NCI-H446 (cell line): ENCODE measurements at places on chromosomes 7 and 10.

DNA sequence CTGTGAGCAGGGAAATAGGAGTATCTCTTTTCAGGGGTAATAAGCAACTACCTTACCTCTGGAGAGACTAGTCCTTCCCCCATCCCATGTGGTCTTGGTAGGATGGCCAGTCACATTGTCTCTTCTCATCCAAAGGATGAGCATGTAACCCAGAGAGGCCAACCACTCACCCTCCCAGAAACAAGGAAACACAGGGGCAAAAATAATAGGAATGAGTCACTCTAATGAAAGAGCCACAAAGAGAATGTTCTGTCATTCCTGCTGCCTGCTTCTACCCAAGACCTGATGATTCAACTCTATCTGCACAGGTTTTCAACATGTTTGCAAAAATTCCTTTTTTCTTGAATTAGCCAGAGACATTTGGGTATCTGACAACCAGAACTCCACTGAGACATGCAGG is 99.3 kb upstream of the NFE2L3 start:
- no peak for DNase-seq

- no peak for DNase-seq
These were observed 163.6 kb downstream of the NEURL1 start for GRCh38 chr10:103657061-103657591.

- DNase-seq = no peak
These were observed 4.1 kb downstream of the ACBD7 start for GRCh38 chr10:15084502-15084922.

DNA sequence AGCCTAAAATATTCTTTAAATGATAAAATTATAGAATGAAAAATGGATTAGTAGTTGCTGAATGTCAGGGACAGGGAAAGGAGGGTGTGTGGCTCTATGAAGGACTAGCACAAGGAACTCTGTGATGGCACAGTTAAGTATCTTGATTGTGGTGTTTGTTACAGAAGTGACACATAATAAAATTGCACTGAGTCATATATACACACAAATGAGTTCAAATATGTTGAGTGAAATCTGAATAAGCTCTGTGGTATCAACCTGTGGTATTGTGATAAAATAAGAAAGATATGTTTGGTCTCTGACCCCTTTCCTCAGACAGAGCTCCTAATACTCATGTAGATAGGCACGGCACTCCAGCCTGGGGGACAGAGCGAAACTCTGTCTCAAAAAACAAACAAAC is 181.5 kb upstream of the TRIM24 start:
- no peak for DNase-seq

DNA sequence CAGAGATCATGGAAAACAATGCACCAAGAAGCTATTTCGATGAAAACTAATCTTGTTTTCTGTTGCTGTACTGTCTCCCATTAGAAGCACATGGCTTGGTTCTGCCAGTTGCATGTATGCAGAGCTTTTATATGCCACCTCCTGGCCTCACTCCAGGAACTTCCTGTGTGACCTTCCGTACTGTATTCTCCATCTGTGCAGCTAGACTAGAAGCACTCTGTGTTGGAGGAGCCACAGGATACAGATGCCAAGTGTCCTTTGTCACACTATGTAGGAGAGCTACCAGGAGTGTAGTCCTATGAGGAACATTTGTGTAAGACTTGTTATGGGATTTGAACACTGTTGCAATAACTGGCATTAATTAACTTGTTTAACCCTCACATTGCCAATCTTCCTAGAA is 503.5 kb upstream of the TPK1 start:
- DNase-seq = no peak

DNA sequence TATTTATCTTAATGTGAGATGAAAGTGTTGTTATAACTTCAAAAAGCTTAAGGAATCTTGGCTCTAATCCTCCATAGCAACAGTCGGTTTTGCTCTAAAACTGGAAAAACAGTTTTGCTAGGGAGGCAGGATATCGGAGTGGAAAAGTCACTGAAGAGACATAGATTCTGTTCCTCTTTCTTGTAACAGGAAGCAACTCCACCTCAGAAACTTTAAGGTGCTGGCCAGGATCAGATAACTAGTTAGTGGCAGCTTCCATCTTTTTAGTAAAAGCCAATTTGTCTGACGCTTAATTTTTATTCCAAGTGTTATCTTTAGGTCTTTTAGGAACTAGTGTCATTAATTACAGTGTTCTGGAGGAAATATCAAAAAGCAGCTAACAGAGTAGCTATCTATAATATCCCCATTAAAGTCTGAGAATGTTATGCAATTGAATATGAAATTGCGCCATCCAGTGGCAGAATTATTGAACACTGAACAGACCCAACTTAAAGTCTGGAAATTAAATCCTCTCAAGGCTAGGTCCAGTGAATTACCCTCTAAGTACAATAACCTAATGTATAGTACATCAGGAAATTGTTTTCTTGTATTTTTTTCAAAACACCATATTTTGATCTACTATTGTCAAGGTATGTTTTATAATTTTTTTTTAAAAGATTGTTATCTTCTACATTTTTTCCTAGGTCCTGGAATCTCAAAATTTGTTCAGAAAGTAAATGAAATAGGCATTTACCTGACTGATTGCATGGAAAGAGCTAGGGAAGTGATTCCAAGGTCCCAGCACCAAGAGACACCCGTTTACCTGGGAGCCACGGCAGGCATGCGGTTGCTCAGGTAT is 65.9 kb upstream of the CC2D2B start:
- DNase-seq = peak; percentile 44

- no peak for DNase-seq
These were observed 112.7 kb downstream of the ICA1 start for GRCh38 chr7:8149222-8149621.

GRCh38 chr10:15169555-15170401 is 1.3 kb upstream of the NMT2 start:
- no peak for DNase-seq

GRCh38 chr10:21976739-21977138 is 26.8 kb downstream of the DNAJC1 start:
- no peak for DNase-seq

- DNase-seq = no peak
These were observed 441.8 kb downstream of the INHBA start for GRCh38 chr7:41261080-41261479.

DNA sequence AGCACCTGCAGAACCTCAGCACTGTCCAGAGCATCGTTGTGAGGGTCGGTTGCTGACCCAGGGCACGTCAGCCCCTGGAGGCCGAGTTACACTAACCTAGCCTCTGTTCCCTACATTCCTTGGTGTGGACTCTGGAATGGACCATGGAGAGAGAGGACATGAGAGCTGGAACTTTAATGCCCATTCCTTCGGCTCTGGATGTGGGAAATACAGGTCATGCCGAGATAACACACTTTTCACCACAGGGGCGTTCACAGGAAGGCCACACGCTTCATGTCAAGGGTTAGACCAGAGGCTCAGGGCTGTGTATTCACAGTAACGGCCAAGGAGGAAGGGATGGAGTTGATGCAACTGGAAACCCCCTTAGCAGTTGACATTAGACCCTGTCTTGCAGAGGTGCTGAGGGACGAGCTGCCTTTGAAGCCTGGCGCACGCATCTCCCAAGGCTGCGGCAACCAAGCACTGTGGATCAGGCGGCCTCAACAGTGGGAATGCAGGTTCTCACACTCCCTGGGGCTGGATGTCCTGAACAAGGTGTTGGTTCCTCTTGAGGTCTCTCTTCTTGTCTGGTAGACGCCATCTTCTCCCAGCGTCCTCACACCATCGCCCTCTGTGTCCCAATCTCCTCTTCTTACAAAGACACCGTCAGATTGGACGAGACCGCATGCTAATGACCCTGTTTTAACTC is 245.2 kb downstream of the KLF6 start:
- no peak for DNase-seq

DNA sequence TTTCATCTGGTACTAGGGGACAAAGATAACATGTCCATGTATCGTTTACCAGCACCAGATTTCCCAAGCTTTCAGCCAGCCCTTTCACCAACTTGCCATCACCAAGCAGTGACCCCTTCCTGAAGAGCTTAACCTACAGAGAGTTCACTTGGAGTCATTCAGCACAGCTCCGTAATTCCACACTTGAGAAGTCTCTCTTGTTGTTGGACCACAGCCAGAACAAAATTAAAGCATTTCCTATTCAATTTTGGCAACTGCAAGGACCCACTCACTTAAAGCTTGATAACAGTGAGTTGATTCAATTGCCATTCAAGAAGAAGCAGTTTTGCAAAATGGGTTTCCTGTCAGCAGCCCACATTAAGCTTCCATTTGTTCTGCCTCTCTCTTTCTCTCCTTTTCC is 88.5 kb upstream of the LRRTM3 start:
- DNase-seq = peak; percentile 5

GRCh38 chr10:112510384-112510783 is 63.4 kb downstream of the VTI1A start:
- no peak for DNase-seq

DNA sequence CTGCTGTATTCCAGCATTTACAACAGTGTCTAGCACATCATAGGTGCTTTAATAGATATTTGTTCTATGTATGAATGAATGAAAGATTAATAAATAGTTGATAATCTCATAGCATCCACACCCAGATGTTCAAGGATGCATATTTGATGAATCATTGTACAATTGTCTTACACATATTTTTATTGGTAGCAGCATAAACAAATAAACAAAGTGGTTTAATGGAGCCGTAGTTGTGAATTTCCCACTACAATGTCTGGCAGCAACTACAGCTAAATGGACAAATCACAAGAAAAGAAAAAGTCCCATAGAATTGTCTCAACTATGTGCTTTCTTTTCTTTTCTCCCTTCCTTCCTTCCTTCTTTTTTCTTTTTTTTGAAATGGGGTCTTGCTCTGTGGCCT is 150.8 kb downstream of the NRP1 start:
- no peak for DNase-seq

DNA sequence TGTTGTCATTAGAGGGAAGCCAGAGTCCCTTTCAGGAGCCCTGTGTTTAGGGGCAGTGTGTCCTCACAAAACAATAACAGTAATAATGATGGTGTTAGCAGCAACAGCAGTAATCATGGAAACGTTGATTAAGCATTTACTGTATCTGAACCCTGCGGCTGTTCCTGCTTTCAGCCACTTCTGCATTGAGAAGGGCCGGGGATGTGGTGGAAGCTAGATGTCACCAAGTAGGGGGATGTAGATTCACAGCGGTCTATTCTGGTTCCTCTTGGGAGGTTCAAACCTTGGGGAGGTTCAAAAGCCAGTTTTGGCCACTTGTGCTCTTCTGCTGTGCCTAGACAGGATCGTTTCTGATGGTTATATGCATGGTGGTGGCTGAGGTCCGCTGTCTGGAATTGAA is 44.8 kb downstream of the PRPF18 start:
- DNase-seq = no peak

DNA sequence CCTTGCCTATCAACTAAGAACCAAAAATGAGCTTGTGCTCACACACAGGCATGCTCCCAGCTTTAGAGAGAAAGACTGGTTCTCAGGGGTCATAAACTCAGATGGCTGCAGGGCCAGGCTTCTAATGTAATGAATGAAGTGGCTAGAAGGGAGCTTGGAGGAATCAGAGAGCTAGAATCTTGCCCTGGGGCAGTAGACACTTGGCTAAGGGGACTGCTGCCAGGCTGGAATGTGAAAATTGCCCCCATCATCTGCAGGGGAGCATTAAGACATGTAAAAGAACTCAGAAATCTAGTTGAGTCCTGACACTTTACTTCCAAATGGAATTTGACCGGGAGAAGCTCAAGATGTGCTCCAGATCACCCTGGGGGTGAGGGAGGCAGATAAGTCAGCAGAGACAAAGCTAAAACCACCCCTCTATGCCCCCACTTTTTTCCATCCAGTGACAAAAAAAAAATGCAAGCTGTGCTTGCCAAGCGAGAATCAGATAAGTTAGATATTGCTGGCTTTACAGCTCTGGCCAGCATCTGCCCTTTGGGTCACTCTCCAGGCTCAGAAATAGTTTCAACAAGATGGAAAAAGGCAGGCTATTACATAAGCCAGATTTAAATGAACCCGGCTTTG is 2.3 kb upstream of the SLC16A9 start:
- no peak for DNase-seq

GRCh38 chr10:33859319-33860022 is 525.0 kb upstream of the NRP1 start:
- DNase-seq = no peak

DNA sequence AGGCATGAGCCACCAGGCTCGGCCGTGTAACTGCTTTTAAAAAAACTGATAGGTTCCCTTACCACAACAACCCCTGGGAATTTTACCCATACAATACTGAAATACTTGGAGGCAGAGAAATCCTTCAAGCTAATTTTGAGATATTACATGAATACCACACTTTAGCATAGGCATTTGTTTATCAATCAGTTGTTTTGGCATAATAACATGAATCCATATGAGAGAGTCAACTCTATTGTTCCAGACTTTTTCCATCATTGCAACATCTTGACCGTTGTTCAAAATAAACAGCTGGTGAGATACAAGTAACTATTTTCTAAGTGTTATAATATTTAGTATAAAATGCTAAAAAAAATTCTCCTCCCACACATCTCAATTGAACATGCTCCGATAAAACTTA is 36.8 kb downstream of the LAMB4 start:
- DNase-seq = no peak

- DNase-seq = no peak
These were observed 902.5 kb downstream of the PCDH15 start for GRCh38 chr10:53898532-53898931.

DNA sequence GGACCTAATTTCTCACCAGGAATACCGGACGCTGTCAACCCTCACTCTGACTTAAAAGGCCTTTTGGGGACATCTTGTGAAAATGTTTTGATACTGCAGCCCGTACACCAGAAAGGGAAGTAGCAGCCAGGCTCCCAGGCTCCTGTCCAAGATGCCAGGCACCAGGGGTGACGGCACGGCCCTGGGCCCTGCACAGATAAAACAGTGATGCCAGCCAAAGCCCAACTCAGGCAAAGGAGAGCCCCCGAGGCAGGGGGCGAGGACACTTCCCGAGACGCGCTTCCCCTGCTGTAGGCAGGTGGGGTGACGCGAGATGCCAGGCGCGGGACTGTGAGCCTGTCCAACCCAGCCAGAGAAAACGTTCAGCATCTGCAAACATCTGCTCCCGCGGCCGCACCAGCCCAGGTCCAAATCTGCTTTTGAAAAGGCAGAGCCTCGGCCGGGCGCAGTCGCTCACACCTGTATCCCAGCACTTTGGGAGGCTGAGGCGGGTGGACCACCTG is 15.7 kb downstream of the ZFAND2A start:
- DNase-seq = peak; percentile 76

GRCh38 chr10:69340695-69341094 is 62.4 kb downstream of the HK1 start:
- no peak for DNase-seq

DNA sequence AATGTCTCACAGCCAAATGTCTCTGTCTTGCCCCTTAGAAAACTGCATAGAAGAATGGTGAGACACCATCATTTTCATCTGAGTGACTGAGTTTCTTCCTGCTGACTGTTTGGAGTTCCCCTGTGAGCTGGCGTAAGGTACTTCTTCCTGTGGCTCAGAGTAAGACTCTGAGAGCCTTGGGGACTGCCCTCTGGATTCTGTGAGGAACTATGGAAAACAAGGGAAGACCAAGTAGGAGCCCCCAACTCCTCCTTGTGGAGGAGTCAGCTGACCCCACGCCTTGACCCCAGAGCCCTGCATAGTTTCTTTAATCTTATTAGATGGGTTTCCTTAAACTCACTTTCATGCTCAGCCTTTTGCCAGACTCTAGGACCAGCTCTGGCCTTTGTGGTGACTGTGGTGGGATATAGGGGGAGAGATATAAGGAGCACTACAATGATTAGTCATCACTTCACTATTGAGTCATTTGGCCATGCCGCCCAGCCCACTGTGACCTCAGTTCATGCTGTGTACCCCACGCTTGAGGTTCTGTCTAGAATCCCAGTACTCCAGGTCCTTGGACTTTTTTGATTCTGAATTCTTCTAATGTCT is 51.8 kb upstream of the FAM133B start:
- DNase-seq = no peak

- DNase-seq = no peak
These were observed 29.3 kb downstream of the PPP1R17 start for GRCh38 chr7:31716355-31716754.
